Mucosa of descending colon (tissue), 3 donors: ENCODE measurements at places on chromosomes 2 and 18. TPM values are rescaled to one million over a fixed set of nuclear protein-coding genes. Genes with fewer than 3 reads are reported as not detected.
A peak's percentile ranks its signal among the peaks of the same experiment; 100 is the strongest.

The AQP12A gene
- total RNA-seq, result not detected

DNA sequence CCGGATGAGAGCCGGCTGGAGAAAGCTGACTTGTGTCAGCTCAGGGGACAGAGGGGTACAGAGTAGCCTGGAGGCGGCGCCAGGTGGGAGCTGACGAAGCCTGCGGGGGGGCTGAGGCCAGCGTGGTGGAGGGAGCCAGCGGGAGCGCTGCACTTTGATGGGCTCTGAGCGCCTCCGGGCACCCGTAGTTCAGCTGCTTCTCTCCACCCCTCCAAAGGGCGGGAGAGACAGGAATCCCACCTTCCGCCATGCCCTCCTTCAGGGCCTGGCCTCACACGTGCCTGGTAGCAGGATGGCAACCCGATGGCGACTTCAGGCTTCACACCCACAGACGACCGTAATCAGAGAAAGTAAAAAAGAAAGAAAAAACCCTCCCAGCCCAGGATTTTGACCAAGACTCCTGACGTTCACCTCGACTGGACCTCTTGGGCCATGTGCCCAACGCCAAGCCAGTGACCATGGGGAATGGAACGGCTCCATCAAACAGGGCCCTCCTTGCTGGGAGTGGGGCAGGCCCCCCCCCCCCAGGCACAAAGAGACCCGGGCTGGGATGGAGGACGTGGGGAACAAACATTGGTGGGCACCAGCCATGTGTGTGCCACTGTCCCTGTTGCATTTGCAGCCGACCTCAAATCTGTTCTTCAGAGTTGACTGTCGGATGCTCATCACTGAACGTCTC lies 60.7 kb upstream of the ASAP2 start:
- no peak for DNase-seq

DNA sequence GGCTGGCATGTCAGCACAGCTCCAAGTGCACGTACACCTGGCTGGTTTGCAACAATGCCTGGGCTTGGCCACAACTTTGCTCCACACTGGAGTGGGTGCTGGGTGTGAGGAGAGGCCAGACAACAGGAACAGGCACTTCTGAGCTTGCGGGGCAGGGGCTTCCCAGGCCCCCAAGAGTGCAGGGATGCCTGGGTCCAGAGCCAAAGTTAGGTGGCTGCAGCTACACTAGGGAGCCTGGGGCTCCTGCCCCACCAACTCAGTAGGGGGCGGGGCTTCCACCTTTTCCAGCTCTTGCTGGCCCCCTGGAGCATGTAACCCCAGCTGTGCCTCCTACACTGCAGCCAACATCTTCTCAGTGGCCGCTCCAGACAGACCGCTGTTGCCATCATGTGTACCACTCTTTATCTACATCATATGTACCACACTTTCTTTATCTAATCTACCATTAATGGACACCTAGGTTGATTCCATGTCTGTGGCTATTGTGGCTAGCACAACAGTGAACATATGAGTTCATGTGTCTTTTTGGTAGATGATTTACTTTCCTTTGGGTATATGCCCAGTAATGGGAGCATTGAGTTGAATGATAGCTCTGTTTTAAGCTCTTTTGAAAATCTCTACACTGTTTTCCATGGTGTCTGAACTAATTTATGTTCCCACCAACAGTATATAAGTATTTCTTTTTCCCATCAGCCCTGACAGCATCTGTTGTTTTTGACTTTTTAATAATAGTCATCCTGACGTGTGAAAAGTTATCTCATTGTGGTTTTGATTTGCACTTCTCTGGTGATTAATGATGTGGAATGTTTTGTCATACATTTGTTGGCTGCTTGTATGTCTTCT lies 87.9 kb downstream of the ZNF804A start:
- DNase-seq, result no peak

- DNase-seq, result no peak
Observed at GRCh38 chr18:24274837-24275236, 122.8 kb downstream of the OSBPL1A start.

GRCh38 chr2:166158546-166158945 lies 30.7 kb upstream of the SCN1A start:
- DNase-seq, result no peak

DNA sequence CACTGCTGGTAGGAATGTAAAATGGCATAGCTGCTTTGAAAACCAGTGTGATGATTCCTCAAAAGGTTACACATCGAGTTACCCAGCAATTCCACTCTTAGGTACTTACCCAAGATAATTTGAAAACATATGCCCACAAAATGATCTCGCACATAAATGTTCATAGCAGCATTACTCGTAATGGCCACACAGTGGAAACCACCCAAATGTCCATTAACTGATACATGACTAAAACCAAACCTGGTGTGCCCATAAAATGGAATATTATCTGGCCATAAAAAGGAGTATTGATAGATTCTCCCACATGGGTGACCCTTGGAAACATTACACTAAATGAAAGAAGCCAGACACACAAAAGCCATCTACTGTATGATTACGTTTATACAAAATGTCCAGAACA lies 70.4 kb downstream of the ALPK2 start:
- no peak for DNase-seq

The KIF1A gene
- 1.9 TPM for total RNA-seq

GRCh38 chr18:78688249-78688648 lies 291.4 kb upstream of the SALL3 start:
- no peak for DNase-seq

DNA sequence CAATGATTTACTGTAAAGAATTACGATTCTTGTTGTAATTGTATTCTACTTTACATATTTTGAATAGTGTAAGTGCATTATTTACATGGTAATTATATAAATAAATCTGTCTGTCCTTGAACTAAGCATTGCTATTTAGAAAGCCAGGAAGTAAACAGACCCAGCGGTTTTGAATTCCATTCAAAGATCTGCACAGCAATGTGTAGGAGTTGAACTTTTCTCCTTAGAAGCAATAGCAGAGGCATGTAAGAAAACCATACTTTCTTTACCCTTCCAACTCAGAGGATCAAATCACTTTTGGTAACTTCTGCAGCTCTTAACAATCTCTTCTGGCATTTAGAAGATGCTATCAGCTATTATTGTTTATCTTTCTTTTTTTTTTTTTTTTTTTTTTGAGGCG lies 109.2 kb upstream of the VRK2 start:
- no peak for DNase-seq

GRCh38 chr2:8884812-8885211 lies 47.4 kb upstream of the KIDINS220 start:
- DNase-seq, result no peak

The ANKRD30B gene
- 0.34 TPM for total RNA-seq

DNA sequence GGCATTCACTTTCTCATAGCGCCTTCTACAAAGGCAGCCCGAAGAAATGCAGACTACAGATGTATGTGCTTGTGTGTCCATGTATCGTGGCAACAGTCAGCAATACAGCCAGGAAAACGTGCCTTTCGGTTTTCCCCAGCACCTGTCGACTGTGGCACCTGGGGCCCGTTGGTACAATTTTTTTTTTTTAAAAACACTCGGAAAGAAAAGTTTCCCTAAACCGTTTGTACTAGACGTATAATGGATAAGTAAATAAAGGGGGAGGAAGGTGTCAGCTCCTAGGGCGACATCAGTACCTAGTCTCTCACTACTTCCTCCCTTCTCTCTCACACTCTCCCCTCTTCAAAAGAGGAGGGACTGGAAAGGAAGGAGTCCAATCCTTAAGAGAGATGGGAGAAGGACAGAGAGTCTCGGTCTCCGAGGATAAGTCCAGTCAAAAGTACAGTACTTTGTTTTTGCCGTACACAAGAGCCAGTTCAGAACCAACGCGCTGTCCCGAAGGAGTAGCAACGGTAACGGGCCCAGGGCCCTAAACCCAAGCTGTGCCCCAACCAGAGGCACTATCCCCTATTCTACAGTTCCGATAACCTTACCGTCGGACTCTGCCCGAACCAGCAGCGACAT lies 759 bp downstream of the PPP4R3B start:
- no peak for DNase-seq

The STAT1 gene
- total RNA-seq, result 78.6 TPM

DNA sequence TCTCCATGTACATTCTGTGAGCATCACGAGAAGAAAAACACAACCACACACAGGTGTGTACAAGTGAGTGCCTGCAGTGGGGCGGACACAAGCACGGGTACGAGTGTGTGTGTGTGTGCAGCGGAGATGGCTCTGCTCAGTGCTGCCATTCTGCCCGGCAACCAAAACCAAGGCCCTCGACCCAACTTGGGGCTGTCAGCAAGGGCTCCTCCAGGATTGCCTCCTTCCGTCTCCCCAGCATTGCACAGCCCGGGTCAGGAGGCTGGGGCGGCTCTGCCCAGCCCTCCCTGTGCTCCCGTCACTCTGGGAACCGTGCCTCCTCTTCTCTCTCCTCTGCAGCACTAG lies 66.5 kb downstream of the PXDN start:
- no peak for DNase-seq

The SERPINB11 gene
- total RNA-seq, result not detected

- DNase-seq, result no peak
Observed at GRCh38 chr2:162123806-162124758, 28.0 kb downstream of the GCG start.

DNA sequence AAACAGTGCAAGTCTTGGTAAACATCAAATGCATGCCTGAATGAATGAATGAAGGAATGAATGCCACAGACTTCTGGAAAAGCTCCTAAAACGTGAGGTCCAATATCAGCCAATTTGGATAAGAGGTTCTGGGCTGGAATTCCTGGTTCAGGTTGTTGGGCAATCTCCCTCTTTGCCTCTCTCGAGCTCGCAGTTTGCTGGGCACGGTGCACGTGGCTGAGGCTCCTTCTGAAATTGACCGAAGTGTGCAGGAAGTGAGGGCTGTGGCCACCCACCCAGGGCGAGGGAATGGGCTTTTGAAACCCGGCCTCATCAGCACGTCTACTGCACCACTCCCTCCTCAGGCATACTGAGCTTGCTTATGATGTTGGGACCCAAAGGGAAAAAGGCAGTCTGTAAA lies 288.8 kb upstream of the HS6ST1 start:
- DNase-seq, result no peak

The TDRD15 gene
- not detected for total RNA-seq

GRCh38 chr2:223725494-223725893 lies 111.9 kb downstream of the AP1S3 start:
- peak; percentile 40 for DNase-seq

DNA sequence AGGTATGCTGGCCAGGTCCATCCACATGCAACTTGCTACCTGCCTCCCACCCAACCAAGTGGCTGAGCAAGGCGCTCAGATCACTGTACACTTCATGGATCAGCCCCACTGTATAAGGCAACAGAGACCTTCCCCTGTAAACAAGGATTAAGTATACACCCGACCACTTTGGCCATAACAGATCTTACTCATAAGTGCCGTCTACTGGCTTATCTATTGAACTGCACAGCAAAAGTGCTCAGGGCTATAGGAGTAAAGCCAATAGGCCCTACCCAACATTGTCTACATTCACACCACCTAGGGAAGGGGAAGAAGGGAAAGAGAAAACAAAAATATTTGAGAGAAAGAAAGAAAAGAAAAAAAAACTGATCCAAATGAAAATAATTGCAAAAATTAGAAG lies 663.9 kb upstream of the LRRTM1 start:
- DNase-seq, result no peak

The SLC4A5 gene
- total RNA-seq, result 2.1 TPM

The FSHR gene
- total RNA-seq, result not detected

- DNase-seq, result peak; percentile 34
Observed at GRCh38 chr2:241576293-241576654, 17.7 kb downstream of the BOK start.

DNA sequence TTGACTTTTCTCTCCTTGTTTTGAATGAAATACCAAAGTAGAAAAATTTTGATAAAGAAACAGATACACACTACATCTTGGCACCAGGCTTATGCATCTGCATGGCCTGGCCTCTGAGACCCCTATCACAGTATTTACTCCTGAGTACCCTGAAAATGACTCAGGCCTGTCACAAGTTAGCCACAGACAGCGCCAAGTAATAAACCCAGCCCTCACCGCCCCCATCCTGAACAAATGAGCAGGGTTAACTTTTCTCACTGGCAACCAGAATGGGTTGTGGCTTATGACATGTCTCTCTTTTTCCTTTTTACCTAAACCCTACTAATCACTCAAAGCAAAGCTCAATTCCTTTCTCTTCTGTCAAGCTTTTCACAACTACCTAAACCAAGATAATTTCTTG lies 35.3 kb downstream of the SPRED2 start:
- DNase-seq, result no peak

DNA sequence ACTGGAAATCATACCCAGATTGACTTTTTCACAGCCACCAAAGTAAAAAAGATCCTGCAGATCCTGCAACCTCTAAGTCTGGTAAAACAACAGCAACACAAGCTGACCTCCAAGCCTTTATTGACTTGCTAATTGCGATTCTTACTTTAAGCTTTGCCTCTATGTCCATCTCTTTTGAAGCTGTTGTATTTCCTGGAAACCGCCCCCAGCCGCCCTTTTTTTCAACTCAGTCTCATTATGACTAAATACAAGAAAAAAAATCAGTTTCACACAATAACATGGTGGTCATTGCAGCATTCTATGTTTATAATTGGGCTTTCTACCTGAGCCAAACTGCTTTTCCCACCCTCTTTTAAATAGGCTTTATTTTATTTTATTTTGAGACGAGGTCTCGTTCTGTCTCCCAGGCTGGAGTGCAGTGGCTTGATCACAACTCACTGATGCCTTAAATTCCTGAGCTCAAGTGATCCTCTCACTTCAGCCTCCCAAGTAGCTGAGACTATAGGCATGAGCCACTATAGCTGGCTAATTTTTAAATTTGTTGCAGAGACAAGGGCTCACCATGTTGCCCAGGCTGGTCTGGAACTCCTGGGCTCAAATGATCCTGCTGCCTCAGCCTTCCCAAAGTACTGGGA lies 76.2 kb downstream of the MOGAT1 start:
- no peak for DNase-seq

DNA sequence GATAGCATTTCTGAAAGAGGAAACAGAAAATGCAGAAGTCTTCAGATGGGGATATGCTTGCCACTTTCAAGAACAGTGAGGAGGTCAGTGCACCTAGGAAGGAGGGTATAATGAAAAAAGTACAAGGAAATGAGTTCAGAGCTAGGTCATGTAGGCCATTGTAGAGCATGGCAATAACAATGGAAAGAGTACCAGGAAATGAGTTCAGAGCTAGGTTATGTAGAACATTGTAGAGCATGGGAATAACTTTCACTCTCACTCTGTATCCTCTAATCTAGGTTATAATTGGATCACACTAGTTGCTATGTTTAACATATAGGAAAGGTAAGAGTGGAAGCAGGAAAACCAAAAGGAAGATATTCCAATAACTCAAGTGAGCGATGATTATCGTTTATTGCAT lies 12.3 kb downstream of the SCG2 start:
- no peak for DNase-seq

The NABP1 gene
- total RNA-seq, result 29.8 TPM

DNA sequence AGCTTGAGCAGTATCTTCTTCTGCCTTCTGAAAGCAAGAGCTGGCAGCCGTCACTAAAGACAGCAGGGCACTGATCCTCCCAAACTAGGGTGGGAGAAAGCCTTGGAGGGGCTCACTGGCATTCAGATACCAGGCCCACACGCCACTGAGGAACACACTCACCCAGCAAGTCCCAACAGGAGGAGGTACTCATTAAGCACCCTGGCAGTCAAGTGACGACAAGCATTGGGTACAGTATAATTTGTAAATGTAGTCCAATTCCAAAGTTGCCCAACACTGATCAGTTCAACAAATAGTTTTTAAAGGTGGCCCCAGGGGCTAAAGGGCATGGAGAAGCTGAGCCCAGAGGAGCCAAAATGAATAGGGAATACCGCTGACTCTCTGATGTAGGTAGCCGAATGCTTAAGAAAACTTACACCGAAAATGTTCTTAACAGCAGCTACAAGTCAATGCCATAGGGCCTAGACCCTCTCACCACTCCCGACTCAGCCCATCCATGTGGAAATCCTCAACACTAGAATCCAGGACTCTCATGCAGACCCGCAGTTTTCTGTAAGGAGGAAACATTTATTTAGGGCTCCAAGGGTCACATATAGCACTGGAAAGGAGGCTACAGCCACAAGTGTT lies 9.9 kb downstream of the LIMS2 start:
- no peak for DNase-seq
